ENCODE measurements at places on chromosomes 2 and 18.
A peak's percentile ranks its signal among the peaks of the same experiment; 100 is the strongest.

- no peaks in the 10 kb centered on the region for H3K27me3 ChIP-seq
- no peak overlapping the region for H3K27ac ChIP-seq
- peaks cover 11% of the 10 kb centered on the region for H3K36me3 ChIP-seq
- DNase-seq: no peak
Observed at GRCh38 chr2:99395589-99396130, 58.5 kb downstream of the EIF5B start.

DNA sequence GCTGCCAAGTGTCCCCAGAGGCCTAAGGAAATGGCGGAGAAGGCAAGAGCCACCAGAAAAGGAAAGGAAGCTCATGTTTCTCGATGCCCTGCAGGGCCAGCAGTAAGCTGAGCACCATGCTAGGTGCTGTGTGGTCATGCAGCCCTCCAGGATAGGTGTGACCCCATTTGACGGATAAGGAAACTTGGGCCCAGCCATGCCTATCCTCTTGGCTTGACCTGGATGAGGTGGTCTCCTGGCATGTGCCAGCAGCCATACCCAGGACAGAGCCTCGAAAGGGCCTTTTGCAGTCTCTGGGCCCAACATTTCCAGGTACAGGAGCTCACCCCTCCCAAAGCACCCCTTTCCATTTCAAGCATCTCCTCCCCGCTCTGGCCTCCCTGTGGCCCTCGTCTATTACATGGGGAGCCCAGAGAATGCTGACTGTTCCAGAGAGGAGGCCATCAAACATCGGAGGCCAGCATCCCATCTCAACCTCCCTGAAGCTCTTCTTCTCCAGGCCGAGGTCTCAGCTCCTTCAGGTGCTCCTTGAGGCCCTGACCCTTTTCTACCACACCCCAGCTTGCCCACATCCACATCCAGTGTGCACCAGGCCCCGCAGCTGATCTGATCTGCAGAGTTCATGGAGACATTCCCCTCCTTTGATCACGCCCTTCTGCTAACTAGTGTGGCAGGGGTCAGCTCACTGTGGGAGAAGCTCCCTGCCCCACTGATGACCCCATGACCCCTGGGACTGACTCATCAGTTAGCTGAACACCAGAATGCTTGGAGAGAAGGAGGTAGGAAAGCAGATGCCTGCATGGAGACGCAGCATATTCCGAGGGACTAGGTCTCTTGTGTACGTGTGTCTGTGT is 208.4 kb downstream of the TNS1 start:
- no peak overlapping the region for H3K4me3 ChIP-seq
- no peak for DNase-seq
- H3K36me3 ChIP-seq: no peaks in the 10 kb centered on the region
- H3K27ac ChIP-seq: no peak overlapping the region
- H3K4me1 ChIP-seq: no peaks in the 10 kb centered on the region

DNA sequence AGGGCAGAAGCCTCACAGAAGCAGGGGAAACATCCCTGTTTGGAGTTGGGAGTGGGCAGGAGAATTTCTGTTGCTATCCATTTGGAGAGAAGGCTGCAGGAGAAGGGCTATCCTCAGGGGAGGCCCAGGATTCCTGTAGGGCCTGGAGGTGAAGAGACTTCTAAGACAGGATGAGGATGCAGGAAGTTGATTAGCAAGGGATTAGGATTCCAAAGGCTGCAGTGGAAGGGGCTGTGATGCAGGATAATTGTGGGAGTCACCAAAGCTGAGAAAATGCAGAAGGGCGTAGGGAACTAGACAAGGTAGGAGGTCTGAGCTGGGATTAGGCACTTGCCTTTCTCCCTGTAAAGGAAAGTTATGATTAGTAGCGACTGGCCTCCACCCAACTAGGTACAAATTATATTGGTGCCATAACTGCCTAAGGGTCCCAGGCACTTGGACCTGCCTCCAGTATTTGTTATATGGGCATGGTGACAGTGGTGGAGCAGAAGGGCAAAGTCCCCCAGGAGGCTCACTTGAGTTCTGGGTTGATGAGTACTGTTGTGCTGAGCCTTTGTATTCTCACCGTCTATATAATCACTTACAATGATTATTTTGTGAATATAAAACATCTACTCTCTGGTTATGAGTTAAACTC is 96.4 kb upstream of the MSTN start:
- peaks cover 8% of the 10 kb centered on the region for H3K4me1 ChIP-seq
- H3K36me3 ChIP-seq: no peaks in the 10 kb centered on the region
- H3K27me3 ChIP-seq: no peaks in the 10 kb centered on the region
- peak overlapping the region; percentile 27 for H3K27ac ChIP-seq

GRCh38 chr2:28345619-28346018 is 47.0 kb upstream of the FOSL2 start:
- DNase-seq: no peak
- H3K27ac ChIP-seq: no peak overlapping the region
- H3K27me3 ChIP-seq: no peaks in the 10 kb centered on the region
- no peak overlapping the region for H3K4me3 ChIP-seq
- no peaks in the 10 kb centered on the region for H3K36me3 ChIP-seq

DNA sequence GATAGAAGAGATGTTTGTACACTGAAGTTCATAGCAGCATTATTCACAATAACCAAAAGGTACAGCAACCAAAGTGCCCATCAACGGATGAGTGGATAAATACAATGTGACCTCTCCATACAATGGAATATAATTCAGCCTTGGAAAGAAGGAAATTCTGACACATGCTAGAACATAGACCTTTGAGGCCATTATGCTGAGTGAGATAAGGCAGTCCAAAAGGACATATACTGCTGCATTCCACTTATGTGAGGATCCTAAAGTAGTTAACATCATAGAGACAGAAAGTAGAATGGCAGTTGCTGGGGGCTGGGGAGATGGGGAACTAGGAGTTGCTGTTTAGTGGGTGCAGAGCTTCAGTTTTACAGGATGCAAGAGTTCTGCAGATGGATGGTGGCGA is 38.2 kb upstream of the GLI2 start:
- H3K4me3 ChIP-seq: no peak overlapping the region
- no peak overlapping the region for H3K27ac ChIP-seq
- no peaks in the 10 kb centered on the region for H3K36me3 ChIP-seq
- DNase-seq: no peak
- H3K27me3 ChIP-seq: peaks cover 7% of the 10 kb centered on the region
- H3K4me1 ChIP-seq: no peaks in the 10 kb centered on the region

DNA sequence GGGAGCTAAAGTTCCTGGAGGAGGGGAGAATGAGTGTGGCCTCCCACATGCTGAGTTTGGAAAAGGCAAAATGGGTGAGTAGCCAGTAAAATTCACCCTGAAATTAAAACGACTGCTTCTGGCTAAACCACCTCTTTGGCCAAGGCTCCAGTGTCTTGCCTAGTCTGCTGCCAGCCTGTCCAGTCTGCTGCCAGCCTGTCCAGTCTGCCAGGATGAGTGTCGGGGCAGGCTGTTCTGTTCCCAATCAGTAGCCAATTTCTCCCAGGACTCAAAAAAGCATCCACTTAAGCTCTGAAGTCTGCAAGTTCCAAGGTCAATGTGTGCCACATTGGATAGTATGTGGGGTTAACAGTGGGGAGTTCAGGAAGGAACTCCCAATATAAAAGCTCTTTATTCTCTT is 134.6 kb upstream of the KLHL29 start:
- H3K27me3 ChIP-seq: no peaks in the 10 kb centered on the region
- no peaks in the 10 kb centered on the region for H3K4me1 ChIP-seq
- no peak overlapping the region for H3K4me3 ChIP-seq

- no peak overlapping the region for H3K4me3 ChIP-seq
- no peak overlapping the region for H3K27ac ChIP-seq
- DNase-seq: no peak
- peaks cover 35% of the 10 kb centered on the region for H3K27me3 ChIP-seq
Observed at GRCh38 chr2:240392948-240393830, 42.3 kb upstream of the GPC1 start.

All from MM.1S (cell line).